Activated naive CD4-positive, alpha-beta T cell treated with anti-CD3 and anti-CD28 coated beads, Interleukin-2, amount 10 ng/mL, durations not matched to agents 7 days and 5 days (primary cell): ENCODE measurements at places on chromosomes 2 and 18.

GRCh38 chr2:216872624-216873023, 12.8 kb upstream of the TNP1 start:
- DNase-seq, result no peak

- DNase-seq, result no peak
Measured at GRCh38 chr18:75544051-75544481, 116.6 kb upstream of the SMIM21 start.

DNA sequence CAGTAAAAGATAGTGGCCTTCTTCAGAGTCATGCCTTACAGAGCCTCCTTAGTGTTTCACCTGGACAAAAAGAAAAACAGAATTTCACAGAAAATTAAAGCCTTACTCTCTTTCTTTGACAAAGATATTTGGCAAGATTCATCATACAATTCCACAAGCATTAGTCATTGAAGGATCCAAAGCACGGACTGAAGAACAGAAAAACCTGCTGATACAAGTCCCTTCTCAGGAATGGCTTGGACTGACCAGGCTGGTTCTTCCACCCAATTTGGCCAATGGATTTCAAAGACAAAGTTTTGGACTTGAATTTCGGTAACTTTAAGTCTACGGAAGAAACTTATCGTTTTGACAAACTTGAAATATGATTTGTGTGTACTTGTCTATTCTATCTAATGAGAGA, 39.1 kb upstream of the GALNT3 start:
- no peak for DNase-seq

- DNase-seq, result no peak
Measured at GRCh38 chr2:37337620-37338280, 6.7 kb upstream of the QPCT start.

DNA sequence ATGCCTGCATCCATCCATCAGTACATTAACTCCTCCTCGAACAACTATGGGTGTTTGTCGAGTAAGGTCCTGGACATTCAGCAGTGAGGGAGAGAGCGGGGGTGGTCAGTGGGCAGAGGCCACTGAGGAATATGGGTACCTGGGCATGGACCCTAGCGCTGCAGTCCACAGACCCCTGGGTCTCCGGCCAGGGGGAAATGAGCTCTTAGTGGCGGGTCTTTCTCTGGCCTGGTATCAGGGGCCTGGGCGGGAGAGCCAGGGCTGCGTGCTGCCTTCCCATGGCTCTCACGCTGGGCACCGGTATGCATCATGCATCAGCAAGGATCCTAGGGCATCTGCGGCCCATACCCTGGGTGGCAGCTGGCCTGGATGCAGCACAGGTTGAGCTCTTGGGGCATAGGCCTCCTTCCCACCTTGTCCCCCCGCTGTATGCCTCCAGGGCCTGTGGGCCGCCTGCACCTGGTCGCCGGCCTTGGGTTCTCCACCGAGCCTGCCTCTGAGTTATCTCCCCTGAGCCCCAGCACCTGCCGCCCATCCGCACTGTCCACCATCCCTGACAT, 1.3 kb upstream of the MOCOS start:
- no peak for DNase-seq

- no peak for DNase-seq
Measured at GRCh38 chr2:39712953-39713352, 47.2 kb downstream of the TMEM178A start.

DNA sequence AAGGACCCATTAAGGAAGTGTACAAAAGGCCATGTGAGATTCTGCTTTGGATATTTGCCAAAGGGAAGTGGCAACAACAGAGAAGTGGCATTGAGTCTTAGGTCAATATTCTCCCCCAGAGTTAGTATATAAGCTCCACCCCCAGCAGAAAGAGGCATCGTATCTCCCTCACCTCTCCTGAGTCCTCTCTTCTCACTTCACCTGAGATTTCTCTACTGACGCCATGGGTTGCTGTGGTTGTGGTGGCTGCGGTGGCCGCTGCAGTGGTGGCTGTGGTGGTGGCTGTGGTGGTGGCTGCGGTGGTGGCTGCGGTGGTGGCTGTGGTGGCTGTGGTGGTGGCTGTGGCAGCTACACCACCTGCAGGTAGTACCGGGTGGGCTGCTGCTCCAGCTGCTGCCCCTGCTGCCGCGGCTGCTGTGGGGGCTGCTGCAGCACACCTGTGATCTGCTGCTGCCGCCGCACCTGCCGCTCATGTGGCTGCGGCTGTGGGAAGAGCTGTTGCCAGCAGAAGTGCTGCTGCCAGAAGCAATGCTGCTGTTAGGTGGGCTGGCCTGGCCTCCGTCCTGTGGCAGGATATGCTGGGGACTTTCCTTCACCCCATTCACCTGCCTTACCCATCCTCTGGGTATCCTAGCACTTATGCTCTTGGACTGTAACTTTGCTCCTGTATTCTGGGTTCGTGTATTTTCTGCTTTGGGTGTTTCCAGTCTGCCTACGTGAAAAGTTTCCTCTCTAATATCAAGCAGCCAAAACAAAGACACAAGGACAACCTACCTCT, 5.9 kb downstream of the SCYGR3 start:
- DNase-seq, result no peak

DNA sequence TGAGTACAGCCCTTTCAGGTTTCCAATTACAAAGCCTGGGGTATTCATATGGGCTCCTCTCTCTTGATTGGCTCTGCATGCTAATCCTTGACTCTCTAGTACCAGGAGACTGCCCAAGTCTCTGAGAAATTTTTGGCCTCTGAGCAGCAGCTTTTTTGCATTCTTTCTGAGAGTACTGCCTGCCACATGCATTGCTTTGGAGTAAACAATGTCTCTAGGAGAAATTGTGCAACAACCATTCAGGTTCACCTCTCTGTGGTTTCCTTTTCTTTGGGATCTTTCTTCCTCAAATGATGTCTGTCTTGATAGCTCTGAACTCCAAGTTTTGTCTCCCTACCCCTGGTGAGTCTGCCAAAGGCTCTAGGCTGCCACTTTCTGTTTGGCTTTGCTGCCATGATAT, 115.8 kb upstream of the SETBP1 start:
- DNase-seq, result no peak

- DNase-seq, result no peak
Measured at GRCh38 chr2:222976521-222977061, 75.4 kb upstream of the KCNE4 start.

DNA sequence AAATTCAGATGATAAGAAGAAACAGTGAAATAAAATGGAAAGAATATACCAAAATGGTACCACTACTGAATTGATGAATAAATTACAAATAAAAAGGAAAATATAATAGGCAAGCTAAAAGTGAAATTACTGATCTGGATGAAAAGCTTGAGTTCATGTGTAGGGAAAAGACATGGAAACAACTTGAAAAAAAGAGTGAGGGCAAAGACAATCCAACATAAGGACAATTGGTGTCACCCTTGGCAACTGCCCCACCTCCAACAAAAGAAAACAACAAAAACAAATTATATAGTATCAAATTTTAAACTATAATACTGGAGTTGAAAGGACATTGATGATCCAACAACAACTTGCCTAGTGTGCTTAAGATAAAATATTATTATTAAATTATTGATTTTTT, 37.6 kb downstream of the PPP1R1C start:
- DNase-seq, result no peak

DNA sequence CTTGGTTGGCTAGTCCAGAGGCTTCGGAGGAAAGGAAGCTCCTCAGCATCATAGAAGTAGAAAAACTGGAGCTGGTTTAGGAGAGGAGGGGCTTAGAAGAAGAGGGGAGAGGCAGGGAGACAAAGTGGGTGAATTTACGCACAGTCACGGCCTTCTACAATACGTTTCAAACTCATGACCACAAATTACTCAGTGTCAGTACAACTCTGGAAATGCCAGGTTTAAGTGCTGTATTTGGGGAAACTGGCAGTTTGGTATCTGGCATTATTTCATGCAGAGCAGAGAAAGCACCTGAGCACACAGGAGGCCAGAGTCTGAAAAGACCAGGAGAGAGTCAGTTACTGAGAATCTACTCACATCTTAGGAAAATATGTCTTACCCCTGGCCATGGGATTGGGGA, 55.4 kb downstream of the XRCC5 start:
- no peak for DNase-seq

GRCh38 chr2:140246957-140247356, 1466.8 kb upstream of the NXPH2 start:
- no peak for DNase-seq

DNA sequence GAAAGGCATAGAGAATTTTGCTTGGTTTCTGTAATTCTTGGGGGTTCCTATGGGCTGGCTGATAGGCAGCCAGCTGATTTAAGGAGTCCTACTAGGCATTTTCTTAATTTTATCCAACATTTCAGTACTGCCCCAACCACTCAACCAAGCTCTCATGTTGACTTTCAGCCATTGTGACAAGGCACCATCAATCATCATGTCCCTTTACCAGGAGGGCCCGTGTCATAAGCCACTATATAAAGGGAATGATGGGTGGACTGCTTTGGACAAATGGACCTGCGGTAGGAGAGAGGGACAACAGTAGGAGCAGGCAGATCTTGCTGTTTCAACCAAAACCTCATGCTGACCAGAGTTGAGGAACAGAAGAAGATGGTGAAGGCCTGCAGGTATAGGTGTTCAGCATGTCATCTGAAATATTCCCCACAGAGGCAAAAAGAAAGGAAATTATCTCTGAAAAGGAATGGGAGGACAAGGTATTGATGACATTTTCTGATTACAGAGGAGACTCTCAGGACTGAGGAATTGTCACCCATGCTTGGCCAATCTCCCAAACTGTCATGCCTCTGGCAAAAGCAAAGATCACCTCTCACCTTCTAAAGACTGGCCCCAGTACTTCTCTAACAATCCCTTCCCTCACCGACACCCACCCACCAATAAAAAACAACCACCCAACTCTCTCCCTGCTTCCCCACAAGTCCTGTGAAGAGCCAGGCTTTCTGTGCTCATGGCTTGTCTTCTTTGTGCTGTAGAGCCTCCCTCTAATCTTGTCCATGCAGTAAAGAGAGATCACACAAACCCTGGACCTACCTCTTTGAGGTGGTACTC, 10.9 kb upstream of the TNP1 start:
- DNase-seq, result no peak
